ENCODE measurements at places on chromosomes 11 and 22. TPM values are rescaled to one million over a fixed set of nuclear protein-coding genes. Genes with fewer than 3 reads are reported as not detected.

YPEL1 gene
- polyA plus RNA-seq = 24.5 TPM

PRODH gene
- polyA plus RNA-seq = 32.7 TPM

DNA sequence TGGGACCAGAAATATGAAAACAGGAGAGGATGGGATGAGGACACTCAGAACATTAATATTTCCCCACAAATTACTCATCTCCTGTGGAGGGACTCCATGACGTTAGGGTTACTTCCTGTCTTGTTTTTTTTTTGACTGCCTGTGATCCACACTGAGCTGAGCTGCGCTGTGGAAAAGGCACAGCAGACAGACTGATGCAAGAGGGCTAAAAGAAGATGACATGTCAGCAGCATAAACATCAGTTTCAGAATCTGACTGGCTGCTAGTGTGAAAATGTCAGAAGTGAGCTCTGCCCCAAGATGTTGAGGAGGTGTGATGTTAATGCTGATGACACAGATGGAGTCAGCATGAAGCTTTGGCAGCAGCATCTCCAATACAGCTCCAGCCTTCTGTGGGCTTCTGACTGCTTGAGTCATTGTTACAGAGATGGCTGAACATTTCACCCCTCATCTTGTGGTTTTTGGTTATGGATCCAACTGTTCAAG, 286.8 kb downstream of the BLID start:
- peak; percentile 15 for DNase-seq

DNA sequence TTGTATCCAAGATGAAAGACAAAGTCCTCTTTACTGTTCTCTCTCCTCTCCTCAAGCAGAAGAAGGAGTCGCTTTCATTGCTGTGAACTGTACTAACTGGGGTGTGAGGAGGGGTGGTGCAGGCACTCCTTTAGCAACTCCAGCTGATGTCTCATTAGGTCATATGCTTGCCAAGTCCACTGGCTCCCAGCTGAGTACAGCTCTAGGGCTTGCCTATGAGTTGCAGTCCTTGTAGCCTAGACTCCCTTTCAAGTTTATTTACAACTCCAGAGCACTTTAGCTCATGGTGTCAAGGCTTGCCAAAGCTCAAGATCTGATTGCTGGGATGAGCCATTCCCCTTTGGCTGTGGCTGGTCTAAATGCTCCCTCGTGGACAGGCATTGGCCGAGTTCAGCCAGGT, 55.1 kb upstream of the PDGFD start:
- peak; percentile 53 for DNase-seq

GRCh38 chr11:40280159-40281051, 1179.0 kb downstream of the LRRC4C start:
- DNase-seq = peak; percentile 46

TMEM218 gene
- 21.9 TPM for polyA plus RNA-seq

DNA sequence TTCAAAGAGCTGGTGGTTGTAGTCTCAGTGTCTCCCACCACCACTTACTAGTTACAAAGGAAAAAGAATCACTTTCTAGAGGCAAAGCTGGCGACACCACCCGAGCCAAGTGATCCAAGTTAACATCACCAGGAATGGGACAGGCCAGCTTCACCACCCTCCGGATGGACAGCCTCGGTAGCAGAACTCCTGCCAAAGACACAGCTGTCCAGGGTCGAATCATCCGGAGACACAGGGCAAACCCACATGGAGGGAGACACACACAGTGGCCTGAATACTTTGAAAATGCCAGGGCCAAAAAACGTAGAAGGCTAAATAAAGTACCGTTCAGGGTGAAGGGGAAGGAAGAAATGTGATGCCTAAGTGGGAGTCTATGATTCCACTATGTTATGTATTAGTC, 33.1 kb downstream of the KCNQ1 start:
- no peak for DNase-seq

CALCA gene
- polyA plus RNA-seq = not detected

LRRC4C gene
- polyA plus RNA-seq = 2.4 TPM

Measured in muscle of arm (tissue), 14 donors.